H1 (cell line): ENCODE measurements at places on chromosomes 7 and 10. TPM values are rescaled to one million over a fixed set of nuclear protein-coding genes. Genes with fewer than 3 reads are reported as not detected.

GRCh38 chr10:99850767-99851340 is 68.4 kb downstream of the ABCC2 start:
- peak overlapping the region; percentile 86 for H3K27ac ChIP-seq
- no peaks in the 10 kb centered on the region for H3K36me3 ChIP-seq
- no peak overlapping the region for H3K4me3 ChIP-seq

GRCh38 chr10:104208730-104209129 is 23.4 kb downstream of the CFAP43 start:
- no peak overlapping the region for H3K4me3 ChIP-seq
- no peaks in the 10 kb centered on the region for H3K4me1 ChIP-seq
- DNase-seq, result no peak
- H3K27ac ChIP-seq, result no peak overlapping the region

- no peaks in the 10 kb centered on the region for H3K27me3 ChIP-seq
- no peak for DNase-seq
- H3K36me3 ChIP-seq, result 0 out of 2 replicates have a peak, but pooled peaks cover 3% of the 10 kb centered on the region
- H3K27ac ChIP-seq, result no peak overlapping the region
- no peak overlapping the region for H3K4me3 ChIP-seq
These were observed 51.1 kb downstream of the PRF1 start for GRCh38 chr10:70551466-70551865.

The HIF1AN gene
- total RNA-seq, result 59.7 and 62.8 TPM in 2 replicates

The FRMPD2 gene
- 0.07 and 0.10 TPM in 2 replicates for total RNA-seq
